ENCODE measurements at places on chromosomes 2 and 18. TPM values are rescaled to one million over a fixed set of nuclear protein-coding genes. Genes with fewer than 3 reads are reported as not detected.

RGPD8 gene
- 5.6 TPM for total RNA-seq

- no peak for DNase-seq
Observed at GRCh38 chr18:48607056-48607984, 68.5 kb downstream of the CTIF start.

DNAJC5G gene
- not detected for total RNA-seq

TGFBRAP1 gene
- 7.3 TPM for total RNA-seq

GRCh38 chr18:46843372-46843771, 73.9 kb downstream of the PIAS2 start:
- no peak for DNase-seq

UBR3 gene
- total RNA-seq = 14.1 TPM

CNRIP1 gene
- total RNA-seq = 3.8 TPM

- no peak for DNase-seq
Observed at GRCh38 chr2:54657664-54658083, 65.8 kb upstream of the EML6 start.

COL3A1 gene
- 228 TPM for total RNA-seq

Data from thymus (tissue), 14 donors.